AG09319 (cell line): ENCODE measurements at places on chromosomes 13 and 19.

DNA sequence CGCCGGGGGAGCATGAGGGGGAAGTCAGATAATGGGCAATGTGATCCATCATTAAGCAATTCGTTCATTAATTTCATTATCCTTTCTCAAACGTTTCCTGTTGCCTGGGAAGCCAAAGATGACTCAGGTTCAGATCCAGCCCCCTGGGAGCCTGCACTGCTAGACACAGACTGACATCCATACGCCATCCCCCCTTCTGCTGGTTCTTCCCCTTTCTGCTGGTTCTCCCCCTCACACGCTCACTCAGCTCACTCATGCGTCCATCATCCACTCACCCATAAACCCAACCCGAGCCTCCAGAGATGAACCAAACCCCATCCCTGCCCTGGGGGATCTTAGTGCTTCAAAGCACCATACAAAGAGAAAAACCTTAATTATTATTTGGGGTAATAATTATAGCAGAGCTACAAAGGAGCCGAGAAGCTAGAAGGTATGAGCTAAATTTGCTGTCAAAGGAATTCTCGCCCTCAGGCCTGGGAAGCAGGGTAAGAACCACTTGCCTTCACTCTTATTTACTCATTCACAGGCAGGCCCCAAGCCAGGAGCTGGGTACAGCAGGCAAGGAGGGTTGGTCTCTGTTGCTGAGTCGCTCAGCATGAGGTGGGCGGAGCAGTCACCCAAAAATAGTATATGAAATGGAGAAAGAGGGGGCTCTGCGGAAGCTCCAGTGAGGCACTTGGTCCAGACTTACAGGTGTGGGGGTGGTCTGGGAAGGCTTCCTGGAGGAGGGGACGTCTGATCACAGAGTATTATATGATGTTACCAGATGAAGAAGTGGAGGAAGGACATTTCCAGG lies 7.0 kb upstream of the ZNF444 start:
- no peak for DNase-seq

DNA sequence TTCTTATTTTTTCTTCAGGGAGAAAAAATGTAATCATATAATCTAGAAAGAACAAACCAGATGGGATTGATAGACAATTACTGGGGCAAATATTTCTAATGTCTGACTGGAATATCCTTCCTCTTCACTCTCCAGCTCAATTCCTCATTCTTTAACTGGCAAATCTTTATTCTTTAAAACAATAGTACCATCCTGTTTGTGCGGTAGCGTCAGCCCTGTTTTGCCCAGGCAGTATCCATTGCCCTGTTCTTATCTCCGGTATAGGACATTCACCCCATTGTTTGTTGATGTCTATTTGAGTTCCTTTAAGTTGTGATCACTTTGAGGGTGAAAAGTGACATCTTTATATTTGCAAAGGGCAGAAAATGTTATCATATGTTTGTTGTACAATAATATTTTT lies 185.4 kb downstream of the POSTN start:
- no peak for DNase-seq

DNA sequence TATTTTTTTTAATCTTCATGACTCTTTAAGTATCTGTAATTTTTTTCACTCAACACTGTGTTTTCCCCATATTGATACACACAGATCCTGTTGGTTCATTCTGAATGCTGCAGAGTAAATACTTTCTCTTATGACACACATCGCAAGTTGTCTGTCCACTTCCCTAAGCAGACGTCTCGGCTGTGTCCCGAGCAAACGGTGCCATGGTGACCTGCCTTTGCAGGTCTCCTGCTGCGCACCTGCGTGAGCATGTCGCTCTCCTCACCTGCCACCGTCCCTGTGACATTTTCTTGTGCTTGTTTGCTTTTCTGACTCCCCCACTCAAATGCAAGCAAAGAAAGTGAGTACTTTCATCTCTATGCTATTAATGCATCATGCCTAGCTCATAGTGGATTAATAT lies 57.8 kb downstream of the CCDC70 start:
- no peak for DNase-seq

DNA sequence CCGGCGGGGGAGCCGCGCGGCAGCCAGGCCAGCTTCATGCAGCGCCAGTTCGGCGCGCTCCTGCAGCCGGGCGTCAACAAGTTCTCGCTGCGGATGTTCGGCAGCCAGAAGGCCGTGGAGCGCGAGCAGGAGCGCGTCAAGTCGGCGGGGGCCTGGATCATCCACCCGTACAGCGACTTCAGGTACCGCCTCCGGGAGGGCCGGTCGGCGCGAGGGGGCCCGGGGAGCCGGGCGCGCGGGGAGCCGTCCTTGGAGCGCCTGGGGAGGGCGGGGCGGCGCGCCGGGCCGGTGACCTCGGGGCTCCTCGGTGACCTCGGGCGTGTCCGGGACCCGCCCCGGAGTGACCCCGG lies 690 bp downstream of the HCN2 start:
- DNase-seq, result no peak

DNA sequence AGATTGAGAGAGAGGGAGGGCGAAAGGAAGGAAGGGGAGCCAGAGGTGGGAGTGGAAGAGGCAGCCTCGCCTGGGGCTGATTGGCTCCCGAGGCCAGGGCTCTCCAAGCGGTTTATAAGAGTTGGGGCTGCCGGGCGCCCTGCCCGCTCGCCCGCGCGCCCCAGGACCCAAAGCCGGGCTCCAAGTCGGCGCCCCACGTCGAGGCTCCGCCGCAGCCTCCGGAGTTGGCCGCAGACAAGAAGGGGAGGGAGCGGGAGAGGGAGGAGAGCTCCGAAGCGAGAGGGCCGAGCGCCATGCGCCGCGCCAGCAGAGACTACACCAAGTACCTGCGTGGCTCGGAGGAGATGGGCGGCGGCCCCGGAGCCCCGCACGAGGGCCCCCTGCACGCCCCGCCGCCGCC lies at the start of gene TNFSF11:
TNFSF11 (plus strand) TSS at position 142 of the 400 bp plus-strand sequence; CDS start at position 294, 152 bp downstream.
- DNase-seq, result no peak

DNA sequence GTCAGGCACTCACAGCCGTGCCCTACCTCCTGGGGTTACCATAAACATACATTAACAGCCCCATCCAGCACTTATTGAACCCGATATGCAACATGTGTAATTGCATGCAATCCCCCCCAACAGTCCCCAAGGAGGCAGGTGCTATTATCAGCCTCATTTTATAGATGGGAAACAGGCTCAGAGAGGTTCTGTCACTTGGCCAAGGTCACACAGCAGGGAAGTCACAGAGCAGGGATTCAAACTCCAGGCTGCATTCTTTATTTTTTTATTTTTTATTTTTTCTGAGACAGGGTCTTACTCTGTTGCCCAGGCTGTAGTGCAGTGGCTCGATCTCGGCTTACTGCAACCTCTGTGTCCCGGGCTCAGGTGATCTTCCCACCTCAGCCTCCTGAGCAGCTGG lies 38.4 kb upstream of the TNFAIP8L1 start:
- no peak for DNase-seq

DNA sequence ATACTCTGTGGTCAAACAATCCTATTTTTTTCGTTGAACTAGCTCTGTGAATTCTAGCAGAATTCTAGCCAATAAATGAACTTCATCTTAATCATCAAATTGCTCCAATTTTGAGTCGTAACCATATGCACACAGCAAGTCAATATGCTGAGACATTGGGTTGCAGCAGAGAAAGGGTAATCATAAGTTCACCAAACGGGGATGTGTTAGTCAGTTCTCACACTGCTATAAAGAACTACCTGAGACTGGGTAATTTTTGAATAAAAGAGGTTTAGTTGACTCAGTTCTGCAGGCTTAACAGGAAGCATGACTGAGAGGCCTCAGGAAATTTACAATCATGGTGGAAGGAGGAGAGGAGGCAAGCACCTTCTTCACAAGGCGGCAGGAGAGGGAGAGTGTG lies 67.7 kb upstream of the ABCC4 start:
- no peak for DNase-seq

DNA sequence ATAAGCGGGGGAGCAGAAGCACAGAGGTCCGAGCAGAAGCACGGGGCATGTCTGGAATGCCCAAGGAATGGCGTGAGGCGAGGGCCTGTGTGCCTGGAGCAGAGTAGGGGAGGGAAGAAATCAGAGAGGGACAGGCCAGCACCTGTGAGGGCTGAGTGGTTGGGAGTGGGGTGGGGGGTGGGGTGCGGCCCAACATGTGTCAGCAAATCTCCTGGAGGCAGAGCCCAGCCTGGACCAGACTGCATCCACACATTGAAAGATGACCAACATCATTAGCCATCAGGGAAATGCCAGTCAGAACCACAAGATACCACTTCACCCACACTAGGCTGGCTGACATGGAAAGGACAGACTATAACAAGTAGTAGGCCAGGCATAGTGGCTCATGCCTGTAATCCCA lies 11.2 kb downstream of the CLASRP start:
- no peak for DNase-seq

DNA sequence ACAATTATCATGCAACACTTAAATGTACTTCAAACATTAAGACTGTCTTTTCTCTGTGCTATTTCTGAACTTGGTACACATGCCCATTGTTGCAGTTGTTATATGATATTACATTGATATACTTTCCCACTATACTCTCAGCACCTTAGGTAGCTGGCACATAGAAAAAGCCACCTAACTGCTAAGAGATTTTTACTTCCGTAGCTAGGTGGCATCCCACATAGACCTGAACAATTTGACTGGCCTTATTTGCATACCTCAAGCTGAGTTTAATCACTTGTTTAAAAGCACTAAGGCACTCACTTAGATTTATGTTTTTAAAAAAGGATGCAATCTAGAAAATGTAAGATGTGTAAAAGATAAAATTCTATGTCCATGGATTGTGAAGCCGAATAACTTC lies 194.2 kb downstream of the POU4F1 start:
- DNase-seq, result no peak

- no peak for DNase-seq
These were observed 8.4 kb downstream of the ZNF776 start for GRCh38 chr19:57755031-57755430.

- DNase-seq, result no peak
These were observed 16.7 kb downstream of the TMTC4 start for GRCh38 chr13:100657881-100658315.

- DNase-seq, result no peak
These were observed 11.3 kb downstream of the DDX39A start for GRCh38 chr19:14407605-14408484.

DNA sequence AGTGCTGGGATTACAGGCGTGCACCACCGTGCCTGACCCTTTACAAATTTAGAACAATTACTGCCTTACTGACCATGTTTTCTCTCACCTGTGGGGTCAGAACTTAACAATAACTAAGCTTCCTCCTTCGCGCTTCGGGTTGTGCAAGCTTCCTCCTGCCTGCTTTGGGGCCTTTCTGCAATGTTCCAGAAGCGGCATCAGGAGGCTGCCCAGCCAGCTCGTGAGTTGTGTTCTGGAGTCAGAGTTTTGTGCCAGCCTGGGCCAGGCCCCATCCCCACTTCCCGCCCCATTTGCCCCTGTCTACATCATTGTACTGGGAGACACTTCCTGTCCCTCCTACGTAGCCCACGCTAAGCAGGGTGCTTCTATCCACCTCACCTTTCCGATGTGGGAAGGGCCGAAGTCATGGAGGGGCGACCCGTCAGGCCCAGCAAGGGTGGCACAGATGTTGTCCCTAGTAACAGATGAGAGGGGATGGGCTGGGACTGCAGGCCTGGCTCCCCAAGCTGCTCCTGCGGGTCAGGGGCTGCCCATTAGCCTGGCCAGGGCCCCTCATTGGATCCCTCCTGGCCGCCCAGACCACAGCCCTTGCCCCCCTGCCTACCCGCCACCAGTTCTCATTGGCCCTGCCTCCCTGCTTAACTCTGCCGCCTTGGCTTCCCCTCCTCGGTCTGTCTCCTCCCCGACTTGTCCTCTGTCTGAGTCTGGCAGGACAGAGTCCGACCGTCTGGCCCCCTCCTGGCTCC lies 13.4 kb downstream of the UHRF1 start:
- DNase-seq, result no peak

GRCh38 chr13:20174656-20175405 lies 14.0 kb upstream of the GJA3 start:
- DNase-seq, result peak; percentile 58

DNA sequence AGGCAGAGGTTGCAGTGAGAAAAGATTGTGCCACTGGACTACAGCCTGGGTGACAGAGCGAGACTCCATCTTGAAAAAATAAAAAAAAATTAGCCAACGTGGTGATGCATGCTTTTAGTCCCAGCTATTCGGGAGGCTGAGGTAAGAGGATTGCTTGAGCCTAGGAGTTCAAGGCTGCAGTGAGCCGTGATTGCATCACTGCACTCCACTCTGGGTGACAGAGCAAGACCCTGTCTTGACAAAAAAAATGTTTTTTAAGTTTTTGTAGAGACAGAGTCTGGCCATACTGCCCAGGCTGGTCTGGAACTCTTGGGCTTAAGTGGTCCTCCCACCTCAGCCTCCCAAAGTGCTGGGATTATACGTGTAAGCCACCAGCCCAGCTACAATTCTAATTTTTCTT lies 22.4 kb upstream of the LSM14A start:
- no peak for DNase-seq

DNA sequence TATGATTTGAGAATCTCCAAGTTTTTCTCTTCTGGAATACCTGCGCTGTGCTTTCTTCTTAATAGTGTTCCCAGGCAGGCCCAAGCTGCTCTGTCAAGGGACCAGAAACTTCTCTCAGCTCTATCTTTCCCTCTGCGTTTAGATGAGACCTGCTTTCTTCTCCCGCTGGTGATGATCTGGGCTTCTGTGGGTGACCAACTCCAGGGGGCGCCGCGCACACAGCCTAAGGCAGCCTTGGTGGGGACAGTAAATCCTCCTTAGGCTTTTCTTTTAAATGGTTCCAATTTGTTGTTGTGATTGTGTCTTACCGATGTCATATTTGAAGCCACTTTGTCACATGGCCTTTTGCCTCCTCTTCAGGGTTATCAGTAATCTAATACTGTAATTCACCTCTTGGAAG lies 439.4 kb upstream of the KLF12 start:
- no peak for DNase-seq

DNA sequence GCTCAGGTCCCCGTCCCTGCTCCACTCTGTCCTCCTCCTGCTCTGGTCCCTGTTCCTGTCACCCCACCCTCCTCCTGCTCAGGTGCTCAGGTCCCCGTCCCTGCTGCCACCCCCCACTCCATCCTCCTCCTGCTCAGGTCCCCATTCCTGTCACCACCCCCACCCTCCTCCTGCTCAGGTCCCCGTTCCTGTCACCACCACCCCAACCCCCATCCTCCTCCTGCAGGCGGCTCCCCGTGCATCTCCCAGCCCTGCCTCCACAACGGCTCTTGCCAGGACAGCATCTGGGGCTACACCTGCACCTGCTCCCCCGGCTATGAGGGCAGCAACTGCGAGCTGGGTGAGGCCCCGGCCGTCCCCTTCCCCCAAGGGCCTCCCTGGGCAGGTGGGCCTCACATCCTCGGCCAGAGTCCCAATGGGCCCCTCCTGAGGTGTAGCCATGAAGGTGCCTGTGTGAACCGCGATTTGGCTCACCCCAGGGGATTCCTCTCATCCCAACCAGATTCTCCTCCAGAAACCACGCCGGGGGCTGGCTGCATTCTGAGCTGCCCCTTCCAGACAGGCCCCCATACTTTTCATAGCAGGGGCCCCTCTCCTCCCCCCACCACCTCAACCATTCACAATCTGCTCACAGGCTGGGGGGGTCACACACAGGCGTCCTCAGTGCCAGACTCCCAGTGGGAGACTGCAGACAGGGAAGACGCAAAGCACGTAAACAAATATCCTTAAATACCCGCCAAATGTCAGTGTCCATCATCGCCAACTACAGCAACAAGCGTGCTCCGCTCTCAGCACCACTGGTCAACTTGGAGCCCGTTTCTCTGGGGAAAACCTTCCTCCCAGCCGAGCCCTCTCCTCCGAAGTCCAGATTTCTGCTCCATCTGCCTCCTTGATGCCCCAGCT lies 4.6 kb downstream of the PROZ start:
- no peak for DNase-seq

- no peak for DNase-seq
These were observed 89.7 kb upstream of the TRPC4 start for GRCh38 chr13:37959284-37959683.
